Right forelimb (tissue), 1 donor: ENCODE measurements at places on chromosomes 5 and 9.

- no peak for DNase-seq
These were observed 169.7 kb downstream of the GLIS3 start for GRCh38 chr9:4130166-4130565.

DNA sequence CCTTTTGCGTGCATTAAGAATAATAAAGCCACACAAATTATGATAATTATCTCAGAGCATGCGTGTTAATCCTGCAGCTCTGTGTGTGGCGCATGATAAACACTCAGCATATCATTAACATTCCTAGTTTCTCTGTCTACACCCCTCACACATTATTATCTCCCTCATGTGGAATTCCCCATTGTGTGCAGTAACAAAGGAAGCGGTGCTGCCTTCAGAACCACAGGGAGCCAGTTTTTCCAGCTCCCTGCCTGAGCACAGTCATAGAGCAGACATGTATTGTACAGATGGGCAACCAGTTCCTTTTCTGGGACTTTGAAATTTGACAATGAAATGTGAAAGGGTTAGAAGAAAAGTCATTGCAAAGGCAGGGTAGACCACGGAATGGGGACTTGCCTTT is 1365.5 kb upstream of the CDH9 start:
- no peak for DNase-seq

GRCh38 chr5:171961117-171961516 is 45.3 kb downstream of the FBXW11 start:
- no peak for DNase-seq

GRCh38 chr9:21395778-21396717 is 10.8 kb upstream of the IFNA2 start:
- DNase-seq, result peak; percentile 56

DNA sequence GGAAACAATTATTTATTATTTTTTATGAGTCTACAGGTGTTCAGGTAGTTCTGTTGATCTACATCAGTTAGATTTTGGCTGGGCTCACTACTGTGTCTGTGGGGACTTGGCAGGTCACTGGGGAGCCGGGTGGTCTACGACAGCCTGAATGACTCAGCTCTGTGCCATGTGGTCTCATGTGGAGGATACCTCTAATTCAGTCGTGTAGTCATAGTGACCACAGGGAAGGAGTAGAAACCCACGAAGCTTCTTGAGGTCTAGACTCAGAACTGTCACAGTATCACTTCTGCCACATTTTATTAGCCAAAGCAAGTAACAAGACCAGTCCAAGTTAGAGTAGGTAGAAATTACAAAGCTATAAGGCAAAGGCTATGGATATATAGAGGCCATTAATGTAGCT is 64.7 kb upstream of the GRAMD2B start:
- DNase-seq, result no peak
